ENCODE measurements at places on chromosomes 16 and 17. TPM values are rescaled to one million over a fixed set of nuclear protein-coding genes. Genes with fewer than 3 reads are reported as not detected.

DNA sequence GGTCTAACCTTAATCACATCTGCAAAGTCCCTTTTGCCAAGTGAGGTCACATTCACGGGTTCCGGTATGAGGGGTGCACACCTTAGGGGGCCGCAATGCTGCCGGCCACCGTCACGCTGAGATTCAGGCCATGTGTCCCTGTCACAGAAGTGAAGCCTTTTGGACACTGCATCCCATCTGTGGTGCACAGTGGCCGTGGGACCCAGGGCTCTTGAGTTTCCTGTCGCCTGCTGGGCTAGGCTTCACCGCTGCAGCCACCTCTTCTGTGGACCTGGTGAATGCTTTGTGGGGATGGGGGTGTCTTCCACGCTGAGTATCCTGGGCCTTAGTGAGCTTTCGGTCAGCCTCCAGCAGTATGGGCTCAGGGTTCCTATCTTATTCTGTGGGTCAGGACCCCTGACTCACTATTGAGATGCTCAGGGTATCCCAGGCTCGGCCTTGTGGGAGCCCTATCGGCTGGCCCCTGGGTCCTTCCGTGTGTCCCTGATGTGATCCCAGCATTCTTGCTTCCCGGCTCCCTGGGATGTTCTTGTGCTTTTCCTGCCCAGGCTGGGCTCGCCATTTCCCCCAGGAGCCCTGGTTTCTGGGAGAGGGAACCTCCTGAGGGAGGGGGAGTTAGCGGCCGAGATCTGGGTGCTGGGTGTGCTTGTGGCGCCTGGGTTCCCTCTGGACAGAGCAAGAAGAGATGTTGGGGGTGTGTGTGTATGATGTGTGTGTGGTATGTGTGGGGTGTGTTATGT, 4.9 kb upstream of the SLC38A10 start:
- H3K36me3 ChIP-seq, result no peaks in the 10 kb centered on the region
- H3K4me1 ChIP-seq, result peaks cover 15% of the 10 kb centered on the region
- DNase-seq, result no peak

The GP2 gene
- total RNA-seq, result not detected

DNA sequence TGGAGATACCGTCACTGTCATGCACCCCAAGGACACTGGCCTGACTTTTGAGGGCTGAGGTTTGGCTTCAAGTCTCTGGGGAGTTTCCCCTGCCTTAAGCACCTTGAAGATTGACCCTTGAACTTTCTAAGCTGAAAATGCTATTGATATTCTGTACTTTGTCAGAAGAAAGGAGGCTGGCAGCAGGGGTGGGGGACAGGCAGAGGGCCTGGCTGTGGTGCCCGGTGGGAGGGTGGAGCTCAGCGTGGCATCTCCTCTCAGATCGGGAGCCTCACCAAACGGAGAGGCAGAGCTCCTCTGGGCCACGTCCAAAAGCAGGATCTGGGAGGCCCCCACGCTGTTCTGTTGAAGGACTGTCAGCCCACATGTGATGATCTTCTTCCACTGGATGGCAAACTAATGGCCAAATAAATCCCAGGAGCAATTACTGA, 305.2 kb upstream of the IRX3 start:
- H3K27me3 ChIP-seq, result no peaks in the 10 kb centered on the region
- no peaks in the 10 kb centered on the region for H3K36me3 ChIP-seq
- no peak for DNase-seq
- no peaks in the 10 kb centered on the region for H3K4me1 ChIP-seq
- H3K27ac ChIP-seq, result no peak overlapping the region

The SLC4A1 gene
- total RNA-seq, result not detected

The WNK4 gene
- 7.1 TPM for total RNA-seq

- no peak overlapping the region for H3K27ac ChIP-seq
- H3K4me1 ChIP-seq, result no peaks in the 10 kb centered on the region
- no peak for DNase-seq
- H3K27me3 ChIP-seq, result no peaks in the 10 kb centered on the region
- H3K36me3 ChIP-seq, result no peaks in the 10 kb centered on the region
These were observed 372.2 kb upstream of the CDH11 start for GRCh38 chr16:65494080-65494479.

The LRRC36 gene
- total RNA-seq, result not detected

GRCh38 chr17:28330671-28331070, 4.6 kb downstream of the IFT20 start:
- H3K27me3 ChIP-seq, result no peaks in the 10 kb centered on the region
- no peak for DNase-seq
- H3K4me3 ChIP-seq, result no peak overlapping the region
- no peak overlapping the region for H3K27ac ChIP-seq
- peaks cover 36% of the 10 kb centered on the region for H3K4me1 ChIP-seq

DNA sequence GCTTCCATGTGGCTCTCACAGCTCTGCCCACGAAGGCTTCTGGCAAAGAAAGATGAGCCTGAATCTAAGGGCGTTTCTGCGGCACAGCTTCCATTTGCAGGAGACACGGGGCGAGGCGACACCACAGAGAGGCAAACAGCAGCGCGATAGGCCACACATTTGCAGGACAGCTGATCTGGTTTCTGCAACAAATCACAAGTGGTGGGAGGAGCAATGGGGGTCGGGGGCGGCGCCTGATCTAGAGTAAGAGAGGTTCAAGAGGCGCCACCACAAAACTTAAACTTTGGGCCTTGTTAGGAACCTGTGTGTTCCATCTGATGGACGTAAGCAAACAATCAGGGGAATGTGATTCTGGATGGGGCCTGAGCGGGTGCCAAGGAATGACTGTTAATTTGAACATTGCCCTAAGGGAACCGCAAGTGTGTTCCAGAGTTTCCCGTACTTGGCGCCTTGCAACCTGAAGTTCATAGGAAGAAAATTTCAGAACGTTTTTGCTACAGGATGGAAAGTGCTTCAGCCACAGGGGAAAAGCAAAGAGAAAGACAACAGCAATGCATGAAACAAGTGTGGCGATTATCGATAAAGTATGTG, 18.9 kb upstream of the ENPP7 start:
- H3K36me3 ChIP-seq, result no peaks in the 10 kb centered on the region
- H3K4me1 ChIP-seq, result peaks cover 4% of the 10 kb centered on the region
- DNase-seq, result no peak

The WDR45B gene
- 85.1 TPM for total RNA-seq

The CDH8 gene
- total RNA-seq, result 0.38 TPM

DNA sequence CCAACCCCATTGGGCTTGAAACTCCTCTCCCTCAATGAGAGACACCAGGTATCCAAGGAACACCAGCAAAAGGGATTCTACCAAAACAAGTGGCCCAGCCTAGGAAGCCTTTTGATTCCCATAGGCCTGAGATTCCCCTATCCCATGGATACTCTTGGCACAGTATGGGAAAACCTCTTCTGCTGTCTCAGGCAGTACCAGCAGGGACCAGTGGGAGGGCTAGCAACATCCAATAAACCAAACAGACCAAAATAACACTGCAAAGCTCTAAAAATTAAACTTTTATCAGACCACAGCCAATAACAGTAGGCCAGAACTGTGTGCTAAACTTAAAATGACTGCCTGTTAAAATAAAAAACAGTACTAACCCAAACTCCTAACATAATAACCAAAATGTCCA, 153.9 kb upstream of the CES5A start:
- DNase-seq, result no peak
- no peaks in the 10 kb centered on the region for H3K36me3 ChIP-seq
- H3K27me3 ChIP-seq, result no peaks in the 10 kb centered on the region

The KRTAP2-3 gene
- total RNA-seq, result not detected

DNA sequence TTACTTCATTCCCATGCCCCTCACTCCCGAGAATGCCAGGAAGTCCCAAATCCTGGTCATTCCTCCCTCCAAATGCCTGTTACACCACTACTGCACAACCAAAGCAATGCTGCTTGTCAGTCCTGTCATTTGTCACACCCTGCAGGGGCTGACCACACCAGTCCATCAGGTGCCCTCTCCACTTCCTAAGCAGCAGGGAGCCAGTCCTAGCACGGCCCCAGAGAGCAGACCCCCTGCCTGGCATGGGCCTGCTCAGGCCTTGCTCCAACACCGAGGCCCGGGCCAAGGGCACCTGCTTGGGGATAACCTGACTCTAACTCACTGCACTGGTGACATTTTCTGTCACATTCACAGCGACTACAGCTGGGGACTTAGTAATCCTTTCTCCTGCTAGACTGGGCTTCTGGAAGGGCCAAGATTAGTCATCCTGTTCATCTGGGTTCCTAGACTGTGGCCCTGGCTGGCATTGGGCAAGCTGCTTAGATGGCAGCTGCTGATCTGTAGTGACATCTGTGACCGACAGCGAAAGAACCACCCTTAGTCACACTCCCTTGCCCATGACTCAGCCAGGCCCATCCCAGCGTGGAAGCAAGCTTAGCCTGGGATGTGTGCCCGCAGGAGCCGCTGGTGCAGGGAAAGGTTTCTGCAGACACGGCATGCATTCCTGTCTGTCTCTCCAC, 5.4 kb downstream of the ALYREF start:
- no peak overlapping the region for H3K4me3 ChIP-seq
- H3K27me3 ChIP-seq, result no peaks in the 10 kb centered on the region
- peaks cover 36% of the 10 kb centered on the region for H3K36me3 ChIP-seq

The PDE6G gene
- not detected for total RNA-seq

DNA sequence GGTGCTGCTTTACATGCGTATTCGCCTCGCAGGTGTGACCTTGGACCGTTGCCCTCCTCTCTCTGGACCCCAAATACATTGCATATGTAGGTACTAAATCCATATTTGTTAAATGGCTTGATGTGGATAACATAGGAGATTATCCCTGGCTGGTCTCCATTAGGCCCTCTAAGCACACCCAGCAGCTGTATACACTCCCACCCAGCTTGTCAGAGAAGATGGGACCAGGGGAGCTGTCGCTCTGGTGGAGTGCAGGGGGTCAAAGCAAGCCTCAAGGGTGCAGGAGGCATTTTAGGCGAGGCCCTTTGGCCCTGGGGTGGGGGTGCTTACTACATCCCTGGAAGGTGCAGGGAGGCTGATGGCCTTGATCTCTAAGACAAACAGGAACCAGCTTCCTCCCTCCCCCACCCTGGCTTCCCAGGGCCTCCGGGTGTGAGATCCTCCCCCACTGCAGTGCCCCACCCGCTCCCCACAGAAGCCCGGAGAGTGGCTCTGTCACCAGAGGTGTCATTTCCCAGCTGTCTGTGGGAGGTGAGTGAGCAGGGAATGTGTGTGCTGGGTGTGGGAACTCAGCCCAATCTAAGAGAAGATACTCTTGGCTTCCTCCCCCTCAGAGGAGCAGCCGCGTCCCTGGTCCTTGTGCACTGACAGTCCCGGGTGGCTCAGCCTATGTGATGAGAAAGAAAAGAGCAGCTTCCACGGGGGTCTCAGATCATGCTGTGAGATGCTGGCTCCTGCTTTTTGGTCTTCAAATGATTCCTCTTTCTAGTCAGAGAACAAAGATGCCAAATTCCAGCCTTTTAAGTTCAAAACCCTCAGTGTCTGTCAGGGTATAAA, 1.4 kb upstream of the VAMP2 start:
- DNase-seq, result no peak
- peaks cover 25% of the 10 kb centered on the region for H3K36me3 ChIP-seq
- H3K27ac ChIP-seq, result peak overlapping the region; percentile 98
- no peaks in the 10 kb centered on the region for H3K27me3 ChIP-seq

The STX4 gene
- 35.9 TPM for total RNA-seq

- H3K36me3 ChIP-seq, result peaks cover 33% of the 10 kb centered on the region
- no peak for DNase-seq
- H3K4me3 ChIP-seq, result no peak overlapping the region
- H3K27me3 ChIP-seq, result no peaks in the 10 kb centered on the region
These were observed 69.3 kb downstream of the SLC5A11 start for GRCh38 chr16:24915019-24915418.

- H3K36me3 ChIP-seq, result no peaks in the 10 kb centered on the region
- H3K27me3 ChIP-seq, result no peaks in the 10 kb centered on the region
- H3K27ac ChIP-seq, result no peak overlapping the region
- peaks cover 4% of the 10 kb centered on the region for H3K4me1 ChIP-seq
These were observed 57.3 kb upstream of the CDC42EP4 start for GRCh38 chr17:73369111-73369521.

The MMP28 gene
- total RNA-seq, result 61.0 TPM

- no peak overlapping the region for H3K27ac ChIP-seq
- H3K36me3 ChIP-seq, result no peaks in the 10 kb centered on the region
- no peak for DNase-seq
- H3K4me3 ChIP-seq, result no peak overlapping the region
- peaks cover 7% of the 10 kb centered on the region for H3K4me1 ChIP-seq
These were observed 27.2 kb downstream of the MAP2K4 start for GRCh38 chr17:12047681-12048376.

The AIPL1 gene
- not detected for total RNA-seq

DNA sequence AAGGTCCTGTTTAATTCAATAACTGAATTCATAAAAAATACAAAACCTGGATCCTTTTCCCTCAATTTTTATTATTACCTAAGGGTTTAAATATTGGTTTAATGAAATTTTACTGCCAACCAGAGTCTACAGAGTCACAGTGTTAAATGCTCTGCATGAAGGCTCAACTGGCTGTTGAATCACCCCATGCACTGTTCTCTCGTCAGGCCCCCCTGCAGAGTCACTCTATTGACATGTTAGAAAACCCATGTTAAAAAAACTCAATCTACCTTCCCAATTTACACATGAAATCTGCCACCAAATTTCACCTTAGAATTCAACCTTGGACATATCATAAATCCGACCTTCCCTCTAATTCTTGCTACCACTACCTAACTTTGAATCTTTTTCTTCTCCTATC, 43.3 kb upstream of the ULK2 start:
- no peak for DNase-seq
- H3K36me3 ChIP-seq, result peaks cover 15% of the 10 kb centered on the region
- H3K4me1 ChIP-seq, result no peaks in the 10 kb centered on the region

DNA sequence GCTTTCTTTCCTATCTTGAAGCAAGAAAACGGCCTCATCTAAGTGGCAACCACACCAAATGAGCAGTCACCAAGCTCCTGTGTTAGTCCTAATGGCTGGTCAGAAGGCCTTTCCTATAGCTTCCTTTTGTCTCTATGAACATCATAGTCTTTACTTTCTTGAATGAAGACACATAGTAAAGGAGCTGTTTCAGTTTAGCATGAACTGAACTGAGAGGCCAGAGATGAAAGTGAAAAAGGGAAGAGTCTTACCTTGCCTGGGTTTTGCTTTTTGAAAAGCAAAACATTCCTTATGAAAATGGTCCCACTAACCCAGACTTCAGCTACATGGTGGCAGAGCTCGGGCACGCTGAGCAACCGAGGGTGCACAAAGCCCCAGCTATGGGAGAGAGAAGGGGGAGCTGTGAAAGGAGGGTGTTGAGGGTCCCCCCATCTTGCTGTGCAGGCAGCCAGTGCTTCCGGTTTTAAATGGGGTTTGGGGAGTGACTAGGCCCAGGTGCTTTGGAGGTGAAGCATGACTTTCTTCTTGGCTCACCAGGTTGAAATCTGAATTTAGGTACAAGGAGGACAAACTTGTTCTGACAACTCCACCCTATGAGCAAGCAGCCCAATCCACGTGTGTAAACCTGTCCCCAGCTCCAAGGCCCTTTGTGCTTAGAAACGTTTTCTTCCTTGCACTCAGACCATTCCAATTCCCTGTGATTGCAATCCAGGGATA, 9.1 kb upstream of the PSMC3IP start:
- peaks cover 98% of the 10 kb centered on the region for H3K36me3 ChIP-seq
- peak overlapping the region; percentile 81 for H3K27ac ChIP-seq
- DNase-seq, result no peak
- H3K4me1 ChIP-seq, result peaks cover 58% of the 10 kb centered on the region
- H3K4me3 ChIP-seq, result no peak overlapping the region
